ENCODE measurements at places on chromosomes 5 and 9. TPM values are rescaled to one million over a fixed set of nuclear protein-coding genes. Genes with fewer than 3 reads are reported as not detected.

- no peak for DNase-seq
These were observed 4.5 kb upstream of the OTULIN start for GRCh38 chr5:14659821-14660607.

CDHR2 gene
- not detected for total RNA-seq

DNA sequence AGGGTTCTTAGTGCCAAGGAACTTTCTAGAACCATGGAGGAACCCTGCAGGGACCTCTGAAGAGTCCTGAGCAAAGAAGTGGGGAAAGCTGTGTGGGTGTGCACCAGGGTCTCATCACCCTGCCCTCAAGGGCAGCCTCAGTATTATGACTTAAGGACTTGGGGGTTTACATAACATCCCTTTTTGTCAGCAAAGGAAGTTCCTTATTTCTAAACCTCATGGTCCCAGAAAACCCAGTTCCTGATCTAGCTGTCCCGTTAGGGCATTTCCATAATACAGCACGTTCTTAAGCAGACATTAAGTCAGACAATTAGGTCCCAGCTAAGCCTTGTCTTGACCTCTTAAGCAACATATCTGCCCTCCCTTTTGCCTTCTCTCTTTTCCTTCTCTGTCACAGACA, 57.3 kb downstream of the DAPK1 start:
- DNase-seq: no peak

DNA sequence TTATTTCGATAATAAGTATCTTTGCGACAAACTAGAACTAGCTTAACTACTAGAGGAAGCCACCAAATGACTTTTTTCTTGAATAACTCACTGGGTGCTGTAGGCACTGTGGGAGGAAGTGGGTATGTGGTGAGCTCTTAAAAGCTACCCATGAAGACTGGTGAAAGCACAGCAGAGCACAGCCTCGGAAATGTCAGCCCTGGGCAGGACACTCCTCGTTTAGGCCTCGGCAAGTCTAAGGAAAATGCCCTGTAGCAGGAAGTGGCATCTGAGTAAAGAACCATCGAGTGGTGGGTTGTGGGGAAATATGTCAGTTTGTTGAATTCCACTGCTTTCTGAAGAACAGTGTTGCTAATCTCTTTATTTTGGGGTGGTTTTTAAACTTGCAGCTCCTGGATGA, 44.0 kb upstream of the NCS1 start:
- no peak for DNase-seq

DNA sequence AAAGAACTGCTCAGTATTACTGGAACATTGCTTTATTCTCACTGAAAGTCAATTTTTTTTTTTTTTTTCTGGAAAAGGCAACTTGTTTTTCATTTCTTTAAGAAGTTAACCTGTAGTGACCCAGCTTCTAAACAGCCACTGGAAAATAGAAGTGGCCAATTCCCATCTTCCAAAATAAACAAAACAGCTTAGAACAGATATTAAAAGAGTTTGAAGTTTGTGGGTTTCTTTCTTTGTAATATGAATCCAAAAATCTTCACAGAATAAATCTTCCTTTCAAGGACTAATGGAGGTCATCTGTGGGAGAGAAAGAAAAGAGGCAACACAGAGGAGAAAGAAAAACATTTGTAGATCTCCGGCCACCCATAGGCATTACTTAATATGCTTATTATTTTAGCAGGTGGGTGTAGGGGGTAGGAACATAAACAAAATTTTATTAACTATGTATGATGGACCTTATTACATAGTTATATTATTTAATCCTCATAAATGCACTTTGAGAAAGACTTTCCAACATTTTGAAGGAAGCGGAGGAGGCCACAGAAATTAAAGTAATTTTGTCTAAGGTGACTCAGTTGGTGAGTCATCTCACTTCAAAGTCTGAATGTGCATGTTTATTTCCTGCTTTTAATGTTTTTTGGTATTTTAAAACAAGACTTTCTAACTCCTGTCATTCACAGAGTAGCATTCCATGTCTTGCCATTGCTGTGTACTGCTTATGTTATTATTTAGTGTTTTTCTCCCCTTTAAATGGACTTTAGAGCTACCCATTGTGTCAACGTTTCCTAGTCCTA, 1791.8 kb upstream of the WWC1 start:
- DNase-seq: no peak

PCDH1 gene
- 76.2 TPM for total RNA-seq

HMGXB3 gene
- total RNA-seq: 37.8 TPM

GRCh38 chr5:41240390-41240789, 27.1 kb upstream of the C6 start:
- no peak for DNase-seq

GRCh38 chr5:78108564-78108963, 185.9 kb downstream of the AP3B1 start:
- no peak for DNase-seq

DNA sequence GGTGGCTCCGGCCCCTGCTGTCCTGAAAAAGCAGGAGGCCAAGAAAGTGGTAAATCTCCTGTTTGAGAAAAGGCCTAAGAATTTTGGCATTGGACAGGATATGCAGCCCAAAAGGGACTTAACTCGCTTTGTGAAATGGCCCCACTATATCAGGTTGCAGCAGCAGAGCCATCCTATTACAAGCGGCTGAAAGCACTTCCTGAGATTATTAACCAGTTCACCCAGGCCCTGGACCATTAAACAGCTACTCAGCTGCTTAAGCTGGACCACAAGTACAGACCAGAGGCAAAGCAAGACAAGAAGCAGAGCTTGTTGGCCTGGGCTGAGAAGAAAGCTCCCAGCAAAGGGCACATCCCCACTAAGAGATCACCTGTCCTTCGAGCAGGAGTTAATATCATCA, 89.7 kb downstream of the MLLT3 start:
- no peak for DNase-seq

DNA sequence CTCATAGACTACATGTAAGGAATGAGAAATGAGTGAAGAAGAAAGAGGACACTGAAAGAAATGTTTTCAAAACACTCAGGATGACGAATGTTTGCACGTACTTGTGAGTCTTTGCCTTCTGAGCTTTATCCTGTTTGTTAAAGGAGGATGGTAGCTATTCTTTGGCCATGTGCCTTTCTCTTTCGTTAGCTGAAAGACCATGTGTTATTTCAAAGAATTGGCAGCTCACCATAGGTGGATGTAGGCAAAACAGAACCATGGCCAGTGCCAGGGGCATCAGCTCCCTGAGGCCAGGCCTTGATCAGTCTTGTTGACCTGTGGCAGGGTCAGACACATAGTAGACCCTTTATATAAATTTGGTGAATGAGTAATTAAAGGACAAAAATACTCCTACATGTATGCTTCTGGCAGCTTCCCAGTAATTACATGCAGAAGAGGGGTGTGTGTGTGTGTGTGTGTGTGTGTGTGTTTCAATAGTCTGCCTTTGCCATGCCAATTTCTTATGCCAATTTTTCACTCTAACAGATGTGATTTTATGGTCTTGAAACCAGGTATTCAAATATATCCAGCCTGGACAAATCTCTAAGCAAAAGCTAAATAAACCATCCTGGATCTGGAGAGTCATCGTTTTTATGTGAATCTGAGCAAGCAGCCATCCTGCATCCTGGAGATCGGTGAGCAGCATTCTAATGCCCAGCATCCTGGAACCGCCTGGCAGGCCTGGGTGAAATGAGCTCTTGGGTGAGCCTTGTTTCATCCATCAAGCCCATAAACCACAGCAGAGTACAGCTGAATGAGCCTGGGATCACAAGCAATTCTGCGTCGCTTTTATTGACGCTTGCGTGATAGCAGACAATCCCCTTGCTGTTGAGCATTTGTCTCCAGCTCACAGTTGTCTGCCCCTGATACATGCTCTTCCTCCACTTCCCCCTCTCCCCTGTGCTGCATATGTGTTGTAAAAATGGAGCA, 475.4 kb downstream of the MED10 start:
- DNase-seq: no peak

DNA sequence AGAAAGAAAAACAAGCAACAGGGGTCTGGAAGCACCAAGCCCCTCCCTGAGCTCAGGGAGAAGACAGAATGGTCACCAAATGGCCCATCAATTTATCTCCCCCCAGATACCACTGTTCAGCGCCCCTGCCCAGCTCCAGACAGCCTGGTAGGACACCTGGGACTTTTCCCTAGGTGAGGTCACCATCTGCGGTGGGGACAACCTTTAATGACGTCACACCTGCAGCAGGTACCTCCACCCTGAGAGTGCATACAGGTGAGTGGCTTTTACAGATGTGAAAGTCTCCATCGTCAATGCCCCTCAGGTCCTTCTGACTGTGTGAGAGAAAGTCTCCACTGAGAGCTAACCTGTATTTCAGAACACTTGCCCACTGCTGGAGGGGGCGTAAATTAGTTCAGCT, 34.3 kb upstream of the LAMC3 start:
- no peak for DNase-seq

ABLIM3 gene
- total RNA-seq: 29.0 TPM

SLC23A1 gene
- total RNA-seq: not detected

DNA sequence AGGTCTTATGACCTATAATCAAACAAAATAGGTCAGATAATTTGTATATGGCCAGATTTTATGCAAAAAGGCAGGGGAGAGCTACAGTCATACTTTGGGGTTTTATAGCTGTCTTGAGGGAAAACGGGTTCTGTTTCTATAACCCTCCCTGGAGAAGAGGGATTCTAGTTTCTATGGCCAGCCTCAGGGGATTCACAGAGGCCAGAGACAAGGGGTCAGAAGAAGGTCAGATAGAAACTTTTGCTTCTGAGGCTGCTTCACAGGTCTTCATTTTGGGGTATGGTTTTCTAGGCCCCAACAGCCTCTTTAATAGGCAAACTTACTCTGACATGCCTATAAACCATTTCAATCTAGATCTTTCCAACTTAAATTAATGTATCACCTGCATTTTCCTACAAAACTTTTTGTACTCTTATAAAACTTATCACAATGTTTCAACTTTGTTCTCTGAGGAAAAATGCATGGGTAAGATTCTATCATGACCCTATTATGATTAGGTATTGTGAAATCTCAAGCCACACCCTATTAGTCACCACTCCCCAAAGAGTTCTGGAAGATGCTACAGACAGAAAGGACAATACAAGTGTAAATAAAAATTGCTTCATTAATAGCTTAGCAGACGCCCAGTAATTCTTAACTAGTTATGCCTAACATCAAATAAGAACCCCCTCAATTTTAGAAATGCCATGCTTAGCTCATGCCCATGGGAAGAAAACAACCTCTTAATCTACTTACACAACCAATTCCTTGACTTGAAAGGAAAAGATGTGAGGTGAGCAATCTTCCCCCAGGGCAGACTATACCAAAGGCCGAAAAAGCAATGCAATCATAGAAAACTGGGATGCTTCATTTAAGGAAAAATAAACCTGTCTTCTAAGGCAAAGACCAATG, 396.6 kb downstream of the TLR4 start:
- DNase-seq: no peak

DNA sequence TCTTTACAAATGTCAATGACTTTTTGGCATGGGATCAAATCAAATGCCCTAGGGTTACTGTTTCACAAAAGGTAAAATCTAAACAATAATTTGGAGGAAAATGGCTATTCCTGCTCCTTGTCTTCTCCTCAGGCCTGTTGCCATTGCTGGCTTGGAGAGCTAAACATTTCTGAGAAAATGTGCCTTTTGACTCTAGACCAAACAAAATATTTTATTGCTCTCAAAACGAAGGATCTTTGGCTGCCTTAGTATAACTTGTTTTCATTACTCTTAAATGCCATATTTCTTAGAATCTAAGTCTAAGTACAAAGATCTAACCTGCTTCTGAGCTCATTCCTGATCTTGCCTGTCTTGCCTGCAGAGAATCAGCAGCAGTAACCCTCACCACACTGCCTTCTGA, 116.6 kb downstream of the MUSK start:
- no peak for DNase-seq

GRCh38 chr9:12790001-12790400, 15.2 kb downstream of the LURAP1L start:
- no peak for DNase-seq

DNAH5 gene
- total RNA-seq: 2.6 TPM

GRCh38 chr9:1469996-1470395, 419.8 kb downstream of the DMRT2 start:
- DNase-seq: no peak

OR1L1 gene
- total RNA-seq: not detected

DNA sequence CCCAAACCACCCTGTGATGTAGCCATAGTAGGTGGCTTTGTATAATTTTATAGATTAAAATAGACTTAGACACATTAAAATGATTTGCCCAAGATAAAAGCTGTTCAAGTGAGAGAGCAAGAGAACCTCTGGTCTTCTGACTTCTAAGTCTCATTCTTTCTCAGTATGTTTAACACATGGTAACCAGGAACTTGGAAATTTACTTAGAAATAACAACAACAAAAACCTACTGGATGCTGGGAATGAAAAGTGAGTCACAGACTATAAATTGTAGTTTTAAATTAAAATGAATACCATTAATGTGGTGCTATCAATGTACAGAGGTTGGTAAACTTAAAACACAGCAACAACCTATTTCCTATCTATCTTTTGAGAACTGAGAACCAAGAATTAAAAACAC, 30.4 kb downstream of the HMGCR start:
- no peak for DNase-seq

DNA sequence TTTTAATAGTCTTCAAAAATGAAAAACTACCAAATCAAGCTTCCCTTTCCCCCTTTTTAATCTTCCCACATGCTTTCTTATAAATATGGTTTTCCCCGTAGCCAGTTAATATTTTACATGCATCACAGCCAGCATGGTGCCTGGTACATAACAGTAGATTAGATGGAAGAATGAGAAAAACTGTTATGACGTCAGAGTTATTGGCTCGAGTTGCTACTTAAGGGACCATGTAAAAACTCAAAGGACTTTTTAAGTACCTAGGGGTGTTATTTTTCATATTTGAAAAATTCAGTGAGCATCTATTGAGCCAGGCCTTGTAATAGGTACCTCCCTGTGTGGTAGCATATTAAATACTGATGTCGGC, 176.4 kb downstream of the SMARCA2 start:
- no peak for DNase-seq

CERCAM gene
- total RNA-seq: 29.4 TPM

GRCh38 chr5:159091065-159091464, 8.7 kb downstream of the EBF1 start:
- DNase-seq: no peak

FCHSD1 gene
- 28.3 TPM for total RNA-seq

RAD50 gene
- total RNA-seq: 34.1 TPM

DNA sequence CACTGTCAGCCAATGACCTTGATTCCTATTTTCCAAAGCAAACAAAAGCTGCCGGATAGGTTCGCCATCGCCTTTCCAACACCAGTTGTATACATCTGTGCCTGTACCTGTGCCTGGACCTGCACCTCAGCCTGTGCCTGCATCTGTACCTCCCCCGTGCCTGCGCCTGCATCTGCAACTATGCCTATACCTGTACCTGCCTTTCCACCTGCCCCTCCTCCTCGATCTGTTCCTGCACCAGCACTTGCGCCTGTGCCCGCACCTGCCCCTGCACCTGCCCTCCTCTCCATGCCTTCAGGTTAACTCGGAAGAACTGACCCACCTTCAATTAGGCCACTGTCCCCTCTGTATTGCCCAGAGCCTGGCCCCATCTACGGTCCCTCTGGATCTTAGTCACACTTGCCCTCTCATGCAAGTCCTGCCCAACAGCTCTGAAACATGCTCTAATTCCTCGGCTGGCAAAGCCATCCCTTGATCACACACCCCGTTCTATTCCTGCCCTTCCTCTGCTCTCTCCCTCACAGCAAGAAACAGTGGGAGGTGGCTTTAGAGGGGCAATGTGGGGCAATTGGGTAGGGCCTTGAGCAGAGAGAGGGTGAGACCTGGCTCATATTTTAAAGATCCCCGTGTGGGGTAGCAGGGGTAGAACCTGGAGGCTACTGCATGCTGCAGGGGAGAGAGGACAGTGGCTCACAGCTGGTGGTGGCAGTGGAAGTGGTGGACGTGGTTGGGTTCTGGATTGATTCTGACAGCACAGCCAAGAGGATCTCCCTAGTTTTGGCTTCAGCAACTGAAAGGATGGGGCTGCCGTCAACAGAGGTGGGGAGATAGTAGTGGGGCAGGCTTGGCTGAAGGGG, 59.6 kb upstream of the PHYKPL start:
- peak; percentile 66 for DNase-seq

All from thyroid gland (tissue), 4 donors.